ENCODE measurements at places on chromosomes 7 and 10.

GRCh38 chr7:81469869-81470723 lies 299.8 kb downstream of the HGF start:
- no peak for DNase-seq

GRCh38 chr7:64849924-64850499 lies 53.1 kb upstream of the ZNF273 start:
- no peak for DNase-seq

DNA sequence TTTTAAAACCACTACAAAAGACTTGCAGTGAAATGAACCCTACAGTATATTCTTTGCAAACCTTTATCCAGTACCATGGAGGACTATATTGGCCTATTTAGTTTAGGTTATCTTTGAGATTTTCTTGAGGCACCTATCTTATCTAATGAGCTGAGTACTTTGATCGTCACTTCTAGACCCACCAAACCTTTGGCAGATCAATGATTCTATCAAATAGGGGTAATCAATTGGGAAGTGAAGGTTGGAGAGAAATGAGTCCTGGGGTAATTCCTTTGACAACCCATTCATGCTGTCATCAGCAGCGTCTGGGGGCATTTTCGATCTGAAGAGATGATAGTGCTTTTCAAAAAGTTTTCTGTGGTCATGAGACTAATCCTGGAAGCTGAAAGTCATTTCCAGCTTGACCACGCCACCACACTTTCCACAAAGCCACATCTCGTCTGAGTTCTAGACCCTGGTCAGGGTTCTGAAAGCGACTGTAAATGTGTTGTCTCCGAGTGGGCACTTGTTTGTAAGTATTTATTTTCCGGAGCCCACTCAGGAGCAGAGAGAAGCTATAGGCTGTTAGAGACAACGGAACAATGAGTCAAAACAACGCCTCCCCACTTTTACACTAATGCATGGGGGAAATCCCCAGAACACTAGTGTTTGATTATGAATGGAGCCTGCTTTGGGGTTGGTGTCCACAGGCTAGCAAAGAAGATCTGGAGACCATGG lies 4.8 kb downstream of the EGR2 start:
- no peak for DNase-seq

- DNase-seq, result no peak
Measured at GRCh38 chr7:84009782-84010181, 184.8 kb downstream of the SEMA3A start.

- DNase-seq, result no peak
Measured at GRCh38 chr10:48430402-48430993, 124.0 kb downstream of the MAPK8 start.

- DNase-seq, result no peak
Measured at GRCh38 chr7:115552766-115553165, 477.8 kb downstream of the TFEC start.

GRCh38 chr10:31769564-31769963 lies 159.1 kb downstream of the ARHGAP12 start:
- DNase-seq, result no peak

GRCh38 chr10:97128516-97129154 lies 57.1 kb downstream of the SLIT1 start:
- no peak for DNase-seq

DNA sequence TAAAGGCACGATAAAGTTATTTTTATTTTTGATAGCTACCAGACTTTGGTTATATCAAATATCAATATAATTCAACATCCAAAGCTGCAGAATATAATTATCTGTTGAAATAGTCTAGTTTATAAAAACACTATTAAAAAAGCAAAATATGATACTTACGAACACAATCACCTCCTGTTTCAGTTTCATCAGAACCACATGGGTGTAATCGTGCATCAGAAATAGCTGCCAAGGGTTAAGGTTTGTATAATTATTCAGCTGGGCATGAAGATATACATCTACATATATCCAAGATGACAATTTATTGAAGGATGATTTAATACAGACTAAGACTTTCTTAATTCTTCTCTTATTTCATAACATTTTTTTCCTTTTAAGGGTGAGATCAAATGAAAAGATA lies 20.3 kb downstream of the VWDE start:
- no peak for DNase-seq

DNA sequence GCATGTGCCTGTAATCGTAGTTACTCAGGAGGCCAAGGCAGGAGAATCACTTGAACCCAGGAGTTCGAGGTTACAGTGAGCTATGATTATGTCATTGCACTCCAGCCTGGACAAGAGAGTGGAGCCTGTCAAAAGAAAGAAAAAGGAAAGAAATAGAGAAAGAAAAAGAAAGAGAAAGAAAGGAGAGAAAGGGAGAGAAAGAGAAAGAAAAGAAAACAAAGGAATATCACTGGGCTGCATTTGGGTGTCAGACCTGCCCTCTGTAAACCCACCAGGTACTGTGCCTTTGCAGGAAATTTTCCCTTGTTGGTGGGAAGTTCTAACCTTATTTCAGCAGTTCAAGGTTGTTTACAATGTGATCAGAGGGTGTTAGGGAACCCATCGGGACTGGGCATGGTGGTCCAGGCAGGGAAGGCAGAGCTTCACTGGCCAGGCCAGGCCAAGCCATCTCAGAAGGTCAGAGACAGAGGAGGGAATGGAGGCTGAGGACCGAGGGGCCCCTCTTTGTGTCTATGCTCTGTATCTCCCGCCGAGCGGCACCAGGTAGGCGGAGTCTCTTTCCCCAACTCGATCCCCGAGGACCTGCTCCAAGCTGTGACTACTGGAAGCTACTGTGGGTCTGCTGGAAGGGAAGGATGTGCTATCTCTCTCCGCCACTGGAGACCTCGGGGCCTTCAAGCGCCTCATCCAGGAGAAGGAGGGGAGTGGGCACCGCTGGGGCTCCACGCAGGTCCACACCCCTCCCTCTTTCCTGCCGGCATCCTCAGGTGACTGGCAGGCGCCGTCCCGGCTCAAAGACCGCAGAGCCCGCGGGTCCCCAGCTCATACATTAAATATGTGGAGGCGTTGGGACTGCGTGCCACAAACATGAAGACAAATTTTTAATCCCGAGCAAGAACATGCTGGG lies 15.2 kb upstream of the KAZALD1 start:
- no peak for DNase-seq

DNA sequence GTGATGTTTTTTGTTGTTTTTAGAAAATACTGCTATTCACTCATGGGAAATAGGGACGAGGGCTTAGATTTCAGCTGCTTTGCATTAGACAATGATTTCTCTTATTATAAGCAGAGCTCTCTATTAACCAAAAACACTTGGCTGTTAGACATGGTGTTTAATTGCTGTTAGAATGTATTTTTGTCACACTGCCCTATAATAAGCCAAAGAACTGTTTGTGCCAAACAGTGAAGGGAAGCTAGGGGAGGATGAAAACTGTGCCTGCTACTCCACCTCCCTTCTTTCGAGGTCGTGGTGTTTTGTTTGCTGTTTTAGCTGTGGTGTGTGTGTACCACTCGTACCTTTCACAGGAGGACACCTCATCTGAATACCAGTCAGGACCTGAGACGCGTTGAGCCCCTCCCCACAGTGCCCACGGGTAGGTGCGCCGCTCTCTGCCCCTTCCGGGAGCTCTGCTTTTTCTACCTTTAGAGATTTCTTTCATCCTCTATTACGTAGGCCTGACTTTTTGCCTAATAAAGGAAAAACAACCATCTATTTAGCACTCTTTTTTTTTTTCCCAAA lies 57.9 kb downstream of the CUX1 start:
- DNase-seq, result no peak

- no peak for DNase-seq
Measured at GRCh38 chr10:114631666-114632417, 26.2 kb downstream of the ABLIM1 start.

DNA sequence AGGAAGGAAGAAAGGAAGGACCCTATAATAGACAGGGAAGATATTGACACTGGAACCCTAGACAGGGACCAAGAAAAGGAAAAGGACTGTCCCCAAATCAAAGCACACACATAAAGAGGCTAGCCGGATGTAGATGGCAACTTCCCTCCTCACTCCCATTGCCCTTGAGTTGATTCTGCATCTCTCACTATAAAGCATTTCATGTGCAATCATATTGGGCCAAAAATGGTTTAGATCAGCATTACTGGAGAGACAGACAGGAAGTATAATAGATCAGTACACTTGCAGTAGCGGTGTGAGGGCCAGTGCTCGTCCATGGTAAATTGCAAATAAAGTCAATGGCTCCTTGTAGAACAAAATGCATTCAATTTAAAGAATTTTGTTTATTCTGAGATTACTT lies 8.4 kb downstream of the IFIT3 start:
- DNase-seq, result no peak

- DNase-seq, result no peak
Measured at GRCh38 chr10:58070956-58071355, 196.7 kb downstream of the IPMK start.

DNA sequence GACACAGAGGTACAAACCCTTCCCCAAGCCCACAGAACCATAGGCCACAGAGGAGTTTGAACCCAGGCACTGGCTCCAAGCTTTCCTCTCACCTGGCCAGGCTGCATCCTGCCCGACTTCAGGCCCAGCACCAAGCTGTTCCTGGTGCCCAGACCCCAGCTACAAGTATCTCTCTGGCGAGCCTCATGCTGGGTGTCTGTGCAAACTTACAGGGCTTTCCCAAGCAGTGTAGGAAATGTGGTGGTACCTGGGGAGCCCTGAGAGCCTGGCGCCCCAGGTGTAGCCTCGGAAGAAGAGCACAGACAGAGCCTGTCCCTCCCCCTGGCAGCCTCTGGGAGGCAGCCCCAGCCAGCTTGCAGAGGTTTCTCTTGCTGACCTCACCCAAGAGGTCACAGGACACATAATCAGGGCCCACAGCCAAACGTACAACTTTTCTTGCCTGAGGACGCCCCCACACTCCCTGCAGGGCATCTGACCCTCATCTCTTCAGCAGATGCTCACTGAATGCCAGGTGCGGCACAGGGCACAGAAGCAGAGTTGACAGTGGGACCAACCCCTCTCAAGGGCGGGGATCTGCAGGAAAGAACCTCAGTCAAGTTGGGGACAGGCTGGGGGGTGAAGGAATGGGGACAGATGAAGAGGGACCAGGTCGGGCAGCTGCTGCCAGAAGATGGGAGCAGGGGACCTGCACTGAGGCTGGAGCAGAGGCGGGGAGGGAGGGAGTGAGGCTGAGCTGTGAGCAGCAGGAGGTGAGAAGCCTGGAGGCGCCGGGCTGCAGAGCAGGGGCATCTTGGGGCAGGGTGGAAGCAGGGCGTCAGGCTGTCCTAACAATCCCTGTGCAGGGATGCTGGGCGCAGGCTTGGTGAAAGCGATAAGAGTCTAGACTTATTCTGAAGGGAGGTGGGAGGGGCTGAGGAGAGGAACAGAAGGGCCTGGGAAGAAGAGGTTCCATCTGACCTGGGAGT lies 16.3 kb upstream of the MYL7 start:
- DNase-seq, result no peak

GRCh38 chr10:110414548-110415309 lies 83.0 kb upstream of the DUSP5 start:
- no peak for DNase-seq

GRCh38 chr10:124713679-124714255 lies 30.4 kb downstream of the FAM53B start:
- no peak for DNase-seq

GRCh38 chr10:72390764-72391163 lies 36.0 kb upstream of the DNAJB12 start:
- no peak for DNase-seq

GRCh38 chr7:148286150-148286549 lies 304.4 kb upstream of the C7orf33 start:
- peak; percentile 38 for DNase-seq

- DNase-seq, result no peak
Measured at GRCh38 chr7:102828286-102828685, 79.5 kb downstream of the FAM185A start.

GRCh38 chr10:10418387-10418786 lies 599.3 kb upstream of the CELF2 start:
- no peak for DNase-seq

DNA sequence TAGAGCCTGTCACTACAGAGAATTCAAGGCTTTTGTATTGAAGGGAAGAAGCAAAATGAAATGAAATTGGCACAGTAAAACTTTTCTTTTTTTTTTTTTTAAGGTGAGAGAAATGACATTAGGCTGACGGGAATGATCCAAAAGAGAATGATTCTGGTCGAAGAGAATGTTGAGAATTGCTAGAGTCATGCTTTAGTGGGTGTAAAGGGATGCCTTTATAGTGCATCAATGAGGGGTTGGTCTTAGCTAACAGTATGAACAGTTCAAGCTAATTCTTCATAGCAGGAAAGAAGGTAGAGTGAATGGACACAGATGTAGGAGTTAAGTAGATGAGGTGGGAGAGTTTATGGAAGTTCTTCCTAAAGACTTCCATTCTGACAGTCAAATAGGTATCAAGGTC lies 32.3 kb upstream of the LSM8 start:
- no peak for DNase-seq

- no peak for DNase-seq
Measured at GRCh38 chr10:12027539-12027938, 15.1 kb downstream of the UPF2 start.

- no peak for DNase-seq
Measured at GRCh38 chr7:5662828-5663227, 118.6 kb downstream of the RNF216 start.

- no peak for DNase-seq
Measured at GRCh38 chr7:86295526-86295925, 348.2 kb upstream of the GRM3 start.

- DNase-seq, result no peak
Measured at GRCh38 chr7:122750389-122750788, 47.7 kb upstream of the RNF148 start.

GRCh38 chr10:95650232-95650631 lies 6.3 kb downstream of the ALDH18A1 start:
- DNase-seq, result no peak

GRCh38 chr10:123009105-123009820 lies 457 bp downstream of the ACADSB start:
- DNase-seq, result peak; percentile 52

DNA sequence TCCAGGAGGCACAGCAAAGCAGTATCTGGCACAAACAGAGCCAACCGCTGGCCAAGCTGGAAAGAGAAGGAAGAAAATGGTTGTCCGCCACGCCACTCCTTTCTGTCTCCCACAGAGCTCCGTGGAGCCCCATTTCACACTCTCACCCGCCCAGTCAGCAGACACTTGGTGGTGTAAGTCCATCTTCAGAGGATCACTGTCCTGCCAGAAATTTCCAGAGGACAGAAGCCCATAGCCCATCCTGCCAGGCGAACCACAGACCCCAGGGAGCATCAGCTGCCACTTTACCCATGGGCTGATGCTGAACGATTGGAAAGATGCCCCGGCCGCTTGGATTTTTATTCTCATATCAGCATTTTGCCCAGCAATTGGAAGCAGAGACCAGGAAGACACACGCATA lies 144.7 kb upstream of the LYZL2 start:
- DNase-seq, result no peak

Data from HuH-7.5 (cell line).